ENCODE measurements at places on chromosomes 6 and 20. TPM values are rescaled to one million over a fixed set of nuclear protein-coding genes. Genes with fewer than 3 reads are reported as not detected.
A peak's percentile ranks its signal among the peaks of the same experiment; 100 is the strongest.

DNA sequence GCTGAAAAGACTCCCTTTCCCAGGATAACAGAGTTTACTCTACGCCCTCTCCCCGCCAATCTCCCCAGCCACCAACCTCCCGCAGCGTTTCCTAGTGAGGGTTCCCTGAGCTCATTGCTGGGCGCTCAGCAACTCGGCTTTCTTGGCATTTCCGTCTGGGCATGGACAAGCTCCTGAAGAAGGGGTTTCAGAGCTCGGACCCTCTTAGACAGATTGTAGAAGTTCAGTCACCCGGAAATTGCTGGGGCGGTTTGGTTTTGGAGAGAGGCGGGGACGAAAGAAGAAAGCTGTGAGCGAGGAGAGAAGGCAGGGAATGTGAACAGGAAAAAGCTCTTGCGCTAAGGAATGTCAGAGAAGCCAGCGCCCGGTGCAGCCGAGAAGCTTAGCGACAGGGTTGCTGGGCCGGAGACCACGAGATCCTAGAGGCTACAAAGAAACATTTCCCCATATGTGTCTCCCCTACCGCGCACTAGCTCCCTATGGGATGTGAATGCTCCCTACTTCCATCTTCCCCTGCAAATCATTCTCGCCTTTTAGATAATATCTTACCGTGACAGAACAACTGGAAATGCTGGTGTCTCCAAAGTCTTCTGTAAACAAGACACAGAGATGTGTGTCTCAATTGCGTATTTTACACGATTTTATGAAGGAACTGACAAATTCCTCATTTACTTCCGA is 15.8 kb downstream of the POM121L2 start:
- DNase-seq = no peak

DNA sequence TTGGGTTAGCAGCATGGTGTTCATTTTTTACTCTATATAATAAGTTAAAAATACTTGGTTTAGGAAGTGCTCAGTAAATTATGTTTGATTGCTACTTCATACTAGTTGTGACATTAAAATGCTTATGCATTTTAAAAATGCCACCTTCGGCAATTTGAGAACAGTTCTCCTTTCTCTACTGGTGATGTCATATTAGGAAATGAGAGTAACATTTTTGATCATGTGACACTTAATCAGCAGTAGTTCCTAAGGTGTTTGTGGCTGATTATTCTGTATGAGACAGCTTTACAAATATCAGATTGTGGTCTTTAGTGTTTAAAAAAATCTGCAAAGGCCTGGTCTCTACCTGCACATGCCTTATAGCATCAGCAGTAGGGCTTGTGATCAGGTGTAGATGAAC is 4.4 kb downstream of the GZF1 start:
- DNase-seq = no peak

The CD164 gene
- 100 TPM for total RNA-seq

- no peak for DNase-seq
These were observed 643.8 kb downstream of the HDGFL1 start for GRCh38 chr6:23213193-23213592.

DNA sequence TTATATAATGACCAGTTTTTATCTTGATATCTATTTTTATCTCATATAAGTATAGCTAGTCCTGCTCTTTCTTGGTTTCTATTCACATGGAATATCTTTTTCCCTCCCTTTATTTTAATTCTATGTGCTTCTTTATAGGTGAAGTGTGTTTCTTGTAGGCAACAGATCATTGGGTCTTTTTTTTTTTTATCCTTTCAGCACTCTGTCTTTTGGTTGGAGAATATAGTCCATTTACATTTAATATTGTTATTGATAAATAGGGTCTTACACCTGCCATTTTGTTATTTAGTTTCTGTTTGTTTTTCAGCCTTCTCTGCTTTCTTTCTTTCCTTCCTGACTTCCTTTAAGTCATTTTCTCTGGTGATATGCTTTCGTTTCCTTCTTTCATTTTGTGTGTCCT is 22.2 kb upstream of the LAMA2 start:
- no peak for DNase-seq

DNA sequence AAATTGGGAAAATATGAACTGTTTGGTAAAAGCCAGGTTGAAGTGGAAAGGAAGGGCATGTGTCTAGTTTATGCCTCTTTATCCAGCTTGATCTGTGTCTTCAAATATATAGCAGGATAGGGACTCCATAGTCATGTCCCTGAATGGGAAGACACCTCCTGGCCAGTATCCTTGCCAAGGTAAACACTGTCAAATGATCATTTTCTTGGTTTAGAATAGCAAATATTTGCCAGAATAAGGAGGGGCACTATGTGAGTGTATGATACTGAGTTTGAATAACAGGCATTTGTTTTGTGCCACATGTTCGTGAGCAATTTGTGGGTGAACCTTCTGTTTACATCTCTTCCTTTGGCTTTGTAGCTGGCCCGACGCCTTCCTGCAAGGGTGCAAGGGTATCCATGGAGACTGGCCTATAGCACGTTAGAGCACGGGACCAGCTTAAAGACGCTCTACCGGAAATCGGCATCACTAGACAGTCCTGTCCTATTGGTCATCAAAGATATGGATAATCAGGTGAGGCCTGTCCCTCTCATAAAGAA is 34.2 kb upstream of the HINT3 start:
- no peak for DNase-seq

- no peak for DNase-seq
These were observed 198.4 kb upstream of the SOX4 start for GRCh38 chr6:21395121-21395520.

The MYLK2 gene
- 0.10 TPM for total RNA-seq

GRCh38 chr6:153787341-153787606 is 251.8 kb upstream of the OPRM1 start:
- no peak for DNase-seq

DNA sequence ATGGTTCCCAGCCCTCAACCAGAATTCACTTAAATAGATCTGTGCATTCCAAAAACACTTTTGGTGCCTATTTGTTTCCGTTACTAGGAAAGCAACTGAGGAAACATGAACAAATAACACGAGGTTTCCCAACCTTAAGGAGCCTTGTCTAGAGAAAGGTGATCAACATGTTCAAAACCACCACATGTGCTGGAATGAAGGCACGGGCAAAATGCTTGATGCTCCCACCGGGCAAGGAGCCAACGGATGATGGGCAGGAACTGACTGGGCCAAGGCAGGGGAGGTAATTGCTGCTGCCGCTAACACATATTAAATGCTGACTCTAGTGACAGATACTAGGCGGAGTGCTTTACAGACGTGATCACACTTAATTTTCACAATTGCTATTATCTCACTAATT is 2.5 kb downstream of the MYLK4 start:
- DNase-seq = peak; percentile 48

GRCh38 chr6:40536442-40536841 is 50.7 kb downstream of the LRFN2 start:
- DNase-seq = no peak
